ENCODE measurements at places on chromosomes 1 and 21.

GRCh38 chr21:37546949-37547614 is 180.5 kb downstream of the DYRK1A start:
- no peak for DNase-seq

GRCh38 chr1:151106894-151107293 is 36.3 kb downstream of the GABPB2 start:
- DNase-seq: no peak

DNA sequence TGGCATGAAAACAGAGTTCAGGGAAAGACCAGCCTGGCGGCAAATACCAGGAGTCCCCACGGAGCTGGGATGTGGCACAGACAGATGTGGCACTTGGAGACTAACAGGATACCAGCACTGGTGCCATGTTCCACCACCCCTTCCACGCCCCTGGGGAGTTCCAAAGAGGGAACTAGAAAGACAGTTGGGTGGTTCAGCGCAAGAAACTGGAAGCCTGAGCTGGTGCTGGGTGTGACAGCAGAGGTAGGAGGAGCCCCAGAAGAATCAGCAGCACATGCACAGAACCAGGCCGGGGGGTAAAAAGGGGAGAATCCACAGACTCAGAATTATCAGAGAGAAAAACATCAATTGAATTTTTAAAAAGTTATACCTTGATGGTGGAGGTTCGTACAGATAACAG is 22.4 kb downstream of the DDX20 start:
- no peak for DNase-seq

DNA sequence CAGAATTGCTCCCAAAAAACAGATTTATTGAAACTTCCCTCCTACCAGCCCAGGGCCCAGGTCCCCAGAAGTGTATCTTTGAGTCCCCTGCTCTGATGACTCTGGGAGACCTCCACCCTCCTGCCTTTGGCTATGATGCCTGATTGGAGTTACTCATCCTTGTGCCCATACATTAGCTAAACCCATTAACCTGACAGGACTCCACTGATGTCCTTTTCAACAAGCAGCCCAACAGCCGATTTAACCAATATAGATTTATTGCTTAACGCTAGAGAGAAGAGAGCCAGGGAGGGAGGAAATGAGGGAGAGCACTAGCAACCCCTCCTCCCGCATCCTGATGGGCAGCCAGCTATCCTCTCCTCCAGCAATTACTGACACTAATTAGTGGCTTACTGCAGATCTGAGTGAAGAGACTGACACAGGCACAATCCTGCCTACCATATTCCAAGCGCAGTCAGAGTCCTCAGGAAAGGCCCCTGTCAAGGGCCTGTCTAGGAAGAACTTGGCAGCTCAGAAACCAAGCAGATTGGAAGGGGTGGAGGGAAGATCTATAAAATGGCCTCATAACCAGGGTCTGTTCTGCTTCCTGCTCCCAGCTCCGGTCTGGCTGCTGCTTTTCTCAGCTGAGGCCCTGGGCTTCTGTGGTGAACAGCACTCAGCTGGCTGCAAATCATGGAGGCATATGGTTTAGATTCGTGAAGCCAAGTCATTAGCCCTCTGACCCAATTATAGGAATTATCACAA is 484.5 kb upstream of the DAB1 start:
- no peak for DNase-seq

DNA sequence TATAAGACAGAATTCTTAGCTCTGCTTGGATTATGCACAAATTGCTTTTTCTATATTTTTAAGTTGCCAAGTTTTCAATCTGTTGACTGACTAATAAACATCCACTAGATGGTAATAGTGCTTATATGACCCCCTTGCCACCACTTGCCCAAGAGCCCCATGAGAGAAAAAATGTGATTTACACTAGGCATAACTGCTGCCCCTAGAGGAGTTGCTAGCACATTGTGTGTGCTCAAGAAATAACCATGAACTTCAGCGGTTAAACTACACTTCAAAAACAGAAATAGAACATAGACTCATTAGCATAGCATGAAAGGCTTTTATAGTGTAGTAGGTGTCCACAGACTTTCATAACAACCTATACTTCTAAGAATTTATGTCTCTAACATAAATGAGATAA is 61.4 kb downstream of the BRINP3 start:
- no peak for DNase-seq

- DNase-seq: no peak
These were observed 196.3 kb downstream of the SDCCAG8 start for GRCh38 chr1:243452092-243452491.

DNA sequence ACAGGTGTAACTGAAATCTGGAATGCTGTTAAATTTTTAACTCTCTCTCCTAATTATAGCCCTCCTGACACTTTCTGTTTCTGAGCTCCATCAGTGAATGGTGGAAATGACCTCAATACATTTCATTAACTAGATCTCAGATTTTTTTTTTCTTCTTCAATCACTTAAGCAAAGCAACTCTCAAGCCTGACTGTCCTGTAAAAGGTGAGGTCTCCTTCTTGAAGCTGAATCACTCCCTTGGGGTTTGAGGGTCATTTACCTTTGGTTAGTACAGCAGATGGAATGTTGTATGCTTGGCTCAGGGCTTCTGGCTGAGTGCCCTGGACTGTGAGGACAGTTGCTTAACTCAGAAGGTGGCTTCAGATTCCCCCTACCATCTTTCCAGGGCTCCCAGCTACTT is 518.7 kb downstream of the PTPRC start:
- DNase-seq: no peak

DNA sequence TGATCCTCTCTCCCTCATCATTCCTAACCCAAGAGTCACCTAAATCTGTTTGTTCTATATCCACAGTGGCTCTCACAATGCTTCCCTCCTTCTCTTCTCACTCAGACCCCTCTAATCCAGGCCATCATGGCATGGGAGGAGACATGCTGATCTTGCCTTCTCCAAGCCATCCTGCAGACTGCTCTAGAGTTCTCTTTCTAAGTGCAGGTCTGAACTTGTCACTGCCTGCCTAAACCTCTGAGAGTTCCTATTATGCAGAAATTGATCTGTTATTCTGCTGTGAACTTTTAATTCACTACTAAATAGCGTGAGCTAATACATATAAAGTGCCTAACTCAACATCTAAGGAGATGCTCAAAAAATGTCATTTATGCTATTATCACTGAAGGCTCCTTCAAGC is 26.8 kb downstream of the LAMC2 start:
- DNase-seq: no peak

DNA sequence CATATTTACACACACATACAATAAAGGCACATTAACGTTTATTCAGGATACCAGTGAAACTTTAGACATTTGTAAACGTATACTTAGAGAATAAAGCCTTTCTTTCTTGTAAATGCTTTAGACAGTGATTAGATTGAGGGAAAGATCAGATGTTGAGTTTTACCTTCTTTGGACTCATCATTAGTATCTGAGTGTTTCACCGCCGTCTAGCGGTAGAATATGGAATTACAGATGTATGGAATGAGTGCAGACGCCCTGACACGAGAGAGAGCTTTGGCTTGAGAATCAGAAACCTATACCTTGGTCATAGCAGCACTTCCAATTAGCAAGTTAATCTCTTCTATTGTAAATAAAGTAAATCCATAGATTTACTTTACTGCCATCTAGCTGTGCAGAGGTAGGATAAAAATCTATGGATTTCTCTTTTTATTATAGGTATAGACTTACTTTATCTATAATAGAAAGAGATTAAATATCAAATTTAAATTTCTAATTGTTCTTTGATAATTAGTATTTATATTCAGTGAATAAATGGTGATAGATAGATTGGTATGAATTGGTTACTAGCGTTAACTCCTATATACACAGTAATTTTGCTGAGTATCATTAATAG is 12.6 kb downstream of the FLG2 start:
- DNase-seq: no peak

DNA sequence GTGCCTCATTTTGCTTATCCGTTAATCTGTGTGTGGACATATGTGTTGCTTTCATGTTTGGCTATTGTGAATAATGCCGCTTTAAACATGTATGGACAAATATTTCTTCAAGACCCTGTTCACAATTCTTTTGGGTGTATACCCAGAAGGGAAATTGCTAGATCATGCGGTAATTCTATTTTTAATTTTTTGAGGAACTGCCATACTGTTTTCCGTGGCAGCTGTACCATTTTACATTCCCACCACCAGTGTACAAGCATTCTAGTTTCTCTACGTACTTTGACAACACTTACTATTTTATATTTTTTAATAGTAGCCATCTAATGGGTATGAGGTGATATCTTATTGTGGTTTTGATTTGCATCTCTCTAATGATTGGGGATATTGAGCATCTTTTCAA is 7.1 kb upstream of the NID1 start:
- no peak for DNase-seq

- no peak for DNase-seq
These were observed 36.1 kb upstream of the RGS1 start for GRCh38 chr1:192539297-192540092.

DNA sequence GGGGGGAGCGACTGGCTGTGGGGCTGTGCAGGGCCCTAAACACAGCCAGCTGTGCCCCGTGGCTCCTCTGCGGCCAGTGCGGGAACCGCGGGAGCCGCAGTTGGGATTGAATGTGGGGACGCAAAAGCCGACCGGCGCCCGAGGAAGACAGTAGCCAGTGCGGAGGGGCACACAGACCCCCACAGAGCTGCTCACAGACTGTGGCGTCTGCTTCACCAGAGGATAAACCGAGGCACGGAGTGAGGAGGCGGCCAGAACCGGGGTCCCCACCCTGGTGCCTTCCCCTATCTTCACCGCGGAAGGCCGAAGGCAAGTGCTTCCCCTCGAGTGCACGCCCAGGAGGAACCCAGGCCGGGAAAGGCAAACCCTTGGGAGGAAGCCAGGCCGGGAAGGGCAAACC is 8.7 kb upstream of the TMEM52 start:
- DNase-seq: no peak

DNA sequence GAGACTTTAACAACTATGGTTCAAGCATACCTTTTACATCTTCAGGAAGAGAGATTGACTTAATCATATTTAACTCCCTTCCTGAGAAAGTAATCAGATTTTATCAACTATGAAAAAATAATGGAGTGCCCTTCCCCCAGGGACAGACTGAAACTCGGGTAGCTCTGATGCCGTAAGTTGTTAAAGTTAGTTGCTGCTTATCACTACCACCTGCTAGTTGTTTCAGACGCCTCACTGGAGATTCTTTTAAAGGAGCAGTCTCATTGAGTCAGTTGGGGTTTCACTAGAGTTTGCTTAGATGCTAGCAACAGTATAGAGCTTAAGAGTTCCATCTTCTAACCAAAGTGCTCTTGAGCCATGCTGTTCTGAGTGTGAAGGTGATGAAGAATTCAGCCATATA is 17.0 kb upstream of the TRAF5 start:
- no peak for DNase-seq

GRCh38 chr1:65793359-65793732 is 651 bp downstream of the PDE4B start:
- DNase-seq: no peak

DNA sequence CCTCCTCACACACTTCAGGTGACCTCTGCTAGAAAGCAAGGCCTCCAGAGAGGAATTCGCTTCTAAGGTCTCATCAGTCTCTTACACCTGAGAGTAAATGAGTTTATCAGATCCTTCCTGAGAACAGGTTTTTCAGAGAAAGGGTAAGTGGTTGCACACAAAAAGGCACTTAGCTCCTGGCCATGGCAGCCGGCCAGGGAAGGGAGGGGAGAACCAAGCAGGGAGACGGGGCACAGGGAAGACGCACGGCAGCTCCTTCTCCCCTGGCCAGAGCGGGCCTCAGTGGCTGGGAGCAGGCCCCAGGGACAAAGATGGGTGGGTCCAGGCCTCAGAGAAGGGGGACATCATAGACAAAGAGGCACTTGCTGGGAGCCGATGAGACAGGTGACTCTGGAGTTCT is 3.6 kb upstream of the TNNT2 start:
- no peak for DNase-seq

DNA sequence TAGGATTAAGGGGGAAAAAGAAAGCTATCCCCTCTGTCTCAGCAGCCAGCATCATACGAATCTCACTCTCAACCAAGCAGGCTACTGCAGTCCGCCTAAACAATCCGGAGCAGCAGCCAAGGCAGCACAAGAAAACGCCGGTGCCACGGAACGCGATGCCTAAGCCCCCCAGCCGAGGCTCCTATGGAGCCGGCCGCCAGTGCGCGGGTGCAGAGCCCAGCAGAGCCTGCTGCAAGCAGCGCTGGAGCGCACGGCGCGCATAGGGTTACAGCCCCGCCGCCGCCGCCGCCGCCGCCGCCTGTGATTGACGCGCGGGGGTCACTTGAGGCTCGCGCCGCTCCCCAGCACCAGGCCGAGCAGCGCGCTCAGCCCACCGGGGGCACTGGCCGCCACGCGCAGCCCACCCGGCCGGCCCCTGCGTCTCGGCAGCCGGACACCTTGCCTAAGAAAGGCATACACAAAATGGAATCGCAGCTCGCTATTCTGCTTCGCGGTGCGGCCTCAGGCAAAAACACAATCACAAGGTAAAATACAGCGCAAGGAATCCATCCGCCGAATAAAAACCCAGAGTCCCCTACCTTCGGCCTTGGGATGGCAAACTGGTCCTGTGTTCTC is 780 bp downstream of the HIVEP3 start:
- peak; percentile 28 for DNase-seq

- no peak for DNase-seq
These were observed 86.1 kb upstream of the VAV3 start for GRCh38 chr1:108050911-108051629.

GRCh38 chr1:209583408-209583807 is at the start of gene CAMK1G:
Gene CAMK1G (plus strand): TSS chr1:209583714. CDS start chr1:209594984, 11,270 bp downstream.
- DNase-seq: no peak

GRCh38 chr1:74775735-74776134 is 42.8 kb downstream of the TYW3 start:
- no peak for DNase-seq

- DNase-seq: no peak
These were observed 161.9 kb upstream of the UBE2U start for GRCh38 chr1:64041371-64042131.

DNA sequence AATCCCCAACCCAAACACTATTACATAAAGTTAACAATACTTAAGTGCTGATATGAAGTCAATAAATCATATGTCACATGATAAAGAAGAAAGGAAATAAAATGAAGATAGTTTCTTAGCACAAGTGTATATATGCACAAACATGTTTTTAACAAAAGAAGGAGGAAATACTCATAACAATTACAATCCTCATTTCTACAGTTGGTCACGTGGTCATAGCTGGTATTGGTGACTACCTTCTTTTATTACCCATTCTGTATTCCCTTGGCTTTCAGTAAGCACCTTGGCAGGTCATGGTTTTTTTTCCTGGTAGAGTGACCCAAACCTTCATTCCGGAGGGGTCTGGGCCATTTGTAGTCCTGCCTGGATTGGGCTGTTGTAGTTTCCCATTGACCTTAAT is 137.1 kb upstream of the KCND3 start:
- no peak for DNase-seq

- no peak for DNase-seq
These were observed 89.0 kb downstream of the MACF1 start for GRCh38 chr1:39293375-39294070.

Measured in stimulated activated CD4-positive, alpha-beta T cell treated with anti-CD3 and anti-CD28 coated beads, Interleukin-1b, Interleukin-23, amount 100 ng/mL, for 4 hours (primary cell).